Dorsolateral prefrontal cortex (tissue), 122 donors: ENCODE measurements at places on chromosomes 11 and 22. TPM values are rescaled to one million over a fixed set of nuclear protein-coding genes. Genes with fewer than 3 reads are reported as not detected.

The PAX6 gene
- 21.7 TPM for total RNA-seq

The GNAZ gene
- 81.5 TPM for total RNA-seq

The ROBO4 gene
- total RNA-seq: 13.8 TPM

The GPHA2 gene
- total RNA-seq: not detected

The TM7SF2 gene
- 37.6 TPM for total RNA-seq

The OR10D3 gene
- total RNA-seq: not detected

The ASPHD2 gene
- total RNA-seq: 12.5 TPM

The ARAP1 gene
- total RNA-seq: 58.1 TPM

The SHISA8 gene
- total RNA-seq: 2.6 TPM

The HRAS gene
- 88.1 TPM for total RNA-seq

The RAB3IL1 gene
- total RNA-seq: 10.9 TPM

The MYBPC3 gene
- total RNA-seq: not detected

The AIP gene
- 55.9 TPM for total RNA-seq

The SEC14L6 gene
- total RNA-seq: 1.4 TPM

The OR8G5 gene
- not detected for total RNA-seq

The MN1 gene
- 4.8 TPM for total RNA-seq

The UCP2 gene
- total RNA-seq: 6.5 TPM

The RAG2 gene
- not detected for total RNA-seq

The CRYBA4 gene
- not detected for total RNA-seq

The SLC22A12 gene
- total RNA-seq: not detected

The MRPL17 gene
- total RNA-seq: 29.9 TPM

The OR52A1 gene
- not detected for total RNA-seq

The PATE4 gene
- not detected for total RNA-seq

The TMA7B gene
- not detected for total RNA-seq

The PANX1 gene
- 24.7 TPM for total RNA-seq

The YPEL4 gene
- total RNA-seq: 58.3 TPM

The CCDC73 gene
- not detected for total RNA-seq

The GP1BB gene
- total RNA-seq: 46.5 TPM

The CD3E gene
- total RNA-seq: 0.74 TPM

The RASL10A gene
- total RNA-seq: 23.9 TPM

The LMO2 gene
- total RNA-seq: 21.5 TPM

The OR8D4 gene
- not detected for total RNA-seq

The C1QTNF4 gene
- 83.3 TPM for total RNA-seq

The PLA2G6 gene
- 51.5 TPM for total RNA-seq

The TRPM5 gene
- total RNA-seq: not detected

The OR6A2 gene
- 0.91 TPM for total RNA-seq

The FGF4 gene
- not detected for total RNA-seq

The SLC22A6 gene
- 0.37 TPM for total RNA-seq

The DLG2 gene
- 344 TPM for total RNA-seq

The DGAT2 gene
- 10.1 TPM for total RNA-seq

The KLHL35 gene
- 5.3 TPM for total RNA-seq

The APOL3 gene
- 12.2 TPM for total RNA-seq

The NRXN2 gene
- total RNA-seq: 242 TPM

The KCNJ11 gene
- 25.2 TPM for total RNA-seq

The OR5W2 gene
- not detected for total RNA-seq

The SPI1 gene
- 10.1 TPM for total RNA-seq

The KIAA1671 gene
- total RNA-seq: 81.0 TPM
